ENCODE measurements at places on chromosomes 4 and X.

GRCh38 chrX:104795804-104796203 lies 229.8 kb downstream of the IL1RAPL2 start:
- DNase-seq, result no peak

- DNase-seq, result no peak
Observed at GRCh38 chr4:56356650-56357049, 30.6 kb downstream of the AASDH start.

- DNase-seq, result no peak
Observed at GRCh38 chr4:76623217-76624045, 188.4 kb downstream of the SHROOM3 start.

DNA sequence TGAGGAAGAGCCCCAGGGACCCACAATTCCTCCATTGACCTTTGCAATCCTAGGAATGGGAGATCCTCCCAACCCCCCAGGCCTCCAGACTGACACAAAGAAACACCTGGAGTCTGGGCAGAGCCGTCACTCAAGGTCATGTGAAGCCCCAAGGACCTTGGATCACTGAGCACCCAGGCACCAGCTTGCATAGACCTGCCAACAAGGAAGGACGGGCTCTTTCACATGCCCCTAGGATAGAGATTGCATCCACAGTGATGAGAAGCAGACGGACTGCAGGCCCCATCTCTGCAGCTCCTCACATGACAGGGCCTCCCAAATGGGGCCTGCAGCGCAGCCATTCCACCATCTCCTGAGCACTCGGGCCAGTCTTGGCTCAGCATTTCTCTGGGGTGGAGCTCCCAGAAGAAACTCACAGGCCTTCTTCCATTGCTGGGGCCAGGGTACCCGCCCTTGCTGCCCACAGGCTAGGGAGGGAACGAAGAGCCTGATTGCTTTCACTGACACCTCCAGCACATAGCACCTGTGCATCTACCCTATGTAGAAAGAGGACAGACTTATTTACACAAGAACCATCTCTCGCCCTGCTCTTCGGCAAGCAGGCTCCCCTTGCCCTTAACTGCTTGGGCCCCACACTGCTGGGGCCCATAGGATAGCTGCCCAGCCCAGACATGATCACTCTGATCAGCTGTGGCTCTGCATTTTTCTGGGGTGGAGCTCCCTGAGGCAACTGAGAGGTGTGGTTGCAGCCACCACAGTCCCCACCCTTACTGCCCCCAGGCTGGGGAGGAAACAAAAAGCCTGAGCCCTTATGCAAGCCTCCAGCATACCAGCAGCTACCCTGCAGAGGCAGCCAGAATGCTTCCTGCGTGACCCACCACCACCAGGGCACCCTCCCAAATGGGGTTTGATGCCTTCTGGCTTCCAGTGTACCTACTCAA lies 185.7 kb upstream of the ZCCHC13 start:
- no peak for DNase-seq

- DNase-seq, result no peak
Observed at GRCh38 chr4:8762951-8763735, 108.5 kb downstream of the HMX1 start.

- no peak for DNase-seq
Observed at GRCh38 chr4:2341911-2342652, 76.4 kb downstream of the ZFYVE28 start.

DNA sequence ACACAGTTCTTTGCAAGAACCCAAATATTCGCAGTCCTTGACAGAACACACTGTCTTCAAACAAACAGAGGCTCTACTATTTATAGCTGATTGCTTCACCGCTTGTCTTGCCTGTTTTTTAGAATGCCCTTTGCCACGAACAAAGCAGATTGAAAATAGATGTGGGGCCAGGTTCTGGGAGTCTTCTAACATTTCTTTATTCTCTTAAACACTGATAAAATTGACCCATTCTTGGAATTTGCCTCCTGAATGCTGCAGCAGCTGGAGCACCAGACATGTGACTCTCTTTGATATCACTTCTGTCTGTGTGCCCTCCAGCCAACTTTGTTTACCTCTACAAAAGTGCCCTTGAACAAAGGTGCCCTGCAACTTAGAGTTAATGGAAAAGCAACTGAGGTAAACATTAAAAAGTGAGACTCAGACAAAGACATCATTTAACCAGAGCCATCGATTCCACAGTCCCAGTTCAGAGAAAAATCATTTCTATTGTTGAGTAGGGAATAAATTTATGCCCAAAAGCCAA lies 64.2 kb upstream of the SPP1 start:
- DNase-seq, result no peak

GRCh38 chr4:52935317-52935716 lies 73.2 kb downstream of the RASL11B start:
- no peak for DNase-seq

DNA sequence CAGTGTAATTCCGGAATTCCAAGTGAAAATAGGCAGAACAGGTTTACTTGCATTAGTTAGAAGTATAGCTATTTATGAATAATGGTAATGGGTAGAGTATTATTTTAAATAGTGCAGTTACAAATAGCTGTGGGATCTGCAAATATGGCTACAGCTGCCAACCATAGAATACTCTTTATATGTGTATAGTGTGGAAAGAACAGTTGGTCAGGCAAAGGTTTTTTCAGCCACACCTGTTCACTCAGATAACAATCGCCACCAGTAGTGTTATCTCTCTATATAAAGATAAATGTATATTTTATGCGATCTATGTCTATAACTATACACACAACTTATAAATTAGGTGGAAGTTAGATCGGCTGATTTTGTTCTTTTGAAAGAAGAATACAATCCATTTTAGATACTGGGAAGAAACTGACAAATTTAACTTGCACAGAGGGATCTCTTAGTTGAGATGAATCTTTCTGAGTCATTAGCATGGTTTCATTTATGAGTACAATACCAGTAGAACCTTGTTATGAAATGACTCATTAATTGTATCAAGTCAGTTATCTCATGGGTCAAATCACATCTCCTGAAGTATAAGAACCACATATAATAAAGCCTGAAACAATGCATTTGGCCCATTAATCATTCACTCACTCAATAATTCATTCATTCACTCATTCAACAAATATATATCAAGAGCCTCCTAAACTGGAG lies 100.9 kb upstream of the NR3C2 start:
- peak; percentile 40 for DNase-seq

DNA sequence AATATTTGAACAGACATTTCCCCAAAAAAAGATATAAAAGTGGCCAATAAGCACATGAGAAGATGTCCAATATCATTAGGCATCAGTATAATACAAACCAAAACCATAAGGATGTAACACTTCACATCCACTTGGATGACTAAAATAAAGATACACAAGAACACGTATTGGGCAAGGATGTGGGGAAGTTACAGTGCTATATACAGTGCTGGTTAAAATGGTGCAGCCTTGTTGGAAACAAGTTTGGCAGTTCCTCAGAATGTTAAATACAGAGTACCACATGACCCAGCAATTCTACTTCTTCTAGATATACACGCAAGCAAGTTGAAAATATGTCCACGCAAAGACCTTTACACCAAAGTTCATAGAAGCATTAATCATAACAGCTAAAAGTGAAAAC lies 58.9 kb downstream of the HAUS3 start:
- no peak for DNase-seq

DNA sequence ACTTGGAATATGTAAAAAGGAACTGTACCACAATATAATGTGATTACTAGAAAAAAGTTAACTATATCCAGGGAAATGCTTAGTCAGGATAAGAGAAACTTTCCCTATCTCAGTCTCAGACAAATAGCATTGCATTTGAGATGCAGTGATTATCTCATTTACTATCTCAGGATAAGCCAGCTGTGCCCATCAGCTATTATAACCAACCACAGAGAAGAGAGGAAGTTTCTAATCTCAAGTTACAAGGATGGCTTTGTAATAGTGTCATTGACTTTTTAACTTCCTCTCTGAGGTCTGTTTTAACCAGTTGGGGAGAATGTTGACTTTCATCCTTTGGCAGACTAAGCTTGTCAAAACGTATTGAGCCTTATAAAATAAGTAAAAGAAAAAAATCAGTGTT lies 56.5 kb downstream of the SNX25 start:
- DNase-seq, result peak; percentile 39

- no peak for DNase-seq
Observed at GRCh38 chrX:65035446-65035770, 59.2 kb upstream of the ZC4H2 start.

- no peak for DNase-seq
Observed at GRCh38 chr4:110769578-110769977, 146.7 kb upstream of the PITX2 start.

- DNase-seq, result peak; percentile 17
Observed at GRCh38 chrX:41178201-41178600, 93.0 kb downstream of the USP9X start.

DNA sequence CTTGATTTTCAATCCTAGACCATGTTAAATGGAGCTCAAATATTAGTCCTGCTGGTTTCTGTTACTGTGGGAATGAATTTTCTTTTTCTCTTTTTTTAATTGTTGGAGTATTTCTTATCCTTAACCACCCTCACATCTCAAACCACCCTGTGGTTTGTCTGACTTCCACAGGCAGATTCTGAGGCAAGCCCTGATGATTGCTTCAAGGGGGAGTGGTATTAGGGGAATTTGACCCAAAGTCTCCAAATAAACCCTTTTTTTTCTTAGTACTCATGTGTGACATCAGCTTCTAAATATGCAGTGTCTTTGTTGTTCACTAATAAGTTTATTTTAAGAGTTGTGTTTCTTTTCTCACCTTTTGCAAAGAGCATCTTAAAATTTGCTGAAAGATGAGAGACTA lies 810.3 kb downstream of the IL1RAPL1 start:
- DNase-seq, result no peak

GRCh38 chr4:159178151-159178546 lies 75.3 kb downstream of the RAPGEF2 start:
- no peak for DNase-seq

GRCh38 chrX:110853610-110854009 lies 58.0 kb upstream of the CHRDL1 start:
- DNase-seq, result peak; percentile 8

GRCh38 chrX:103585411-103586313 lies at the start of gene TCEAL4:
Gene TCEAL4, plus strand, starts transcription at chrX:103585515. Its CDS starts 1,161 bp downstream, at chrX:103586676.
- DNase-seq, result peak; percentile 38

DNA sequence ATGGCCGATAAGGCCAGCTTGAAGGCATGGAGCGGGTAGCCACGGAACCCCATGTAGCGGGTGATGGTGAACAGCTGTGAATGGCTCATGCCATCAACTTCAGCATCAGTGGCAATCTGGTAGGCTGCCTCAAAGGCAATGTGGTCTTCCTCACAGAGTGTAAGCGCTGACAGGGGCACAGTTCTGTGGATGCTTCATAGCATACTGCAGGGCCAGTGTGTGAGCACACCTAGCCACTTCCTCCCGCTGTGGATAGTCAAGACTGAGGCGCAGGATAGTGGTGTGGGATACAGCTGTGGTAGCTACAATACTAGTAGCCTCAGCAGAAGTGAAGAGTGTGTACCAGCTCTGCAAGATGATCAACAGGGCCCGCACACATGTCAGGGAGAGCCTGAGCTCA lies 40.5 kb downstream of the C4orf33 start:
- no peak for DNase-seq

Measured in activated CD4-positive, alpha-beta T cell treated with anti-CD3 and anti-CD28 coated beads, Interleukin-10, Interleukin-2, amounts not matched to agents 100 ng/mL and 50 ng/mL, durations not matched to agents 16 hours and 8 hours (primary cell).